ENCODE measurements at places on chromosomes 1 and 21. TPM values are rescaled to one million over a fixed set of nuclear protein-coding genes. Genes with fewer than 3 reads are reported as not detected.

Gene PPIE
- 33.5 TPM for total RNA-seq

Gene RGS16
- total RNA-seq = 56.7 TPM

Gene NCMAP
- total RNA-seq = 2.1 TPM

Gene RXFP4
- total RNA-seq = not detected

Gene ZBTB37
- 42.5 TPM for total RNA-seq

Gene NHLH1
- total RNA-seq = 2.7 TPM

Gene LDLRAD1
- total RNA-seq = not detected

Gene SH2D2A
- 0.27 TPM for total RNA-seq

Gene SPATA6
- 32.6 TPM for total RNA-seq

Gene MATN1
- total RNA-seq = 0.33 TPM

Gene MFAP2
- total RNA-seq = 52.1 TPM

Gene HIPK1
- 83.2 TPM for total RNA-seq

Gene TEKT2
- 4.1 TPM for total RNA-seq

Gene RNASEL
- total RNA-seq = 10.0 TPM

Gene OR2T2
- total RNA-seq = not detected

Gene PPIAL4G
- not detected for total RNA-seq

Gene MAP10
- 4.6 TPM for total RNA-seq

Gene PBX1
- 141 TPM for total RNA-seq

Gene BNIPL
- 9.5 TPM for total RNA-seq

Gene S100A8
- 23.5 TPM for total RNA-seq

Gene THEM5
- not detected for total RNA-seq

Gene KCNK2
- total RNA-seq = 3.5 TPM

Gene RBM15
- 63.2 TPM for total RNA-seq

Gene TFF3
- 3.6 TPM for total RNA-seq

Gene GPR157
- 2.5 TPM for total RNA-seq

Gene FCRLA
- not detected for total RNA-seq

Gene KRTAP6-2
- not detected for total RNA-seq

Gene KRTAP21-2
- total RNA-seq = not detected

Gene VANGL2
- 15.2 TPM for total RNA-seq

Gene IFI44L
- total RNA-seq = 16.8 TPM

Gene ZBTB21
- total RNA-seq = 18.0 TPM

Gene PCAT6
- not detected for total RNA-seq

Gene RAP1GAP
- total RNA-seq = 29.9 TPM

Gene CENPS
- 9.1 TPM for total RNA-seq

All from camera-type eye (tissue), 1 donor.